ENCODE measurements at places on chromosomes 4 and X. TPM values are rescaled to one million over a fixed set of nuclear protein-coding genes. Genes with fewer than 3 reads are reported as not detected.

DNA sequence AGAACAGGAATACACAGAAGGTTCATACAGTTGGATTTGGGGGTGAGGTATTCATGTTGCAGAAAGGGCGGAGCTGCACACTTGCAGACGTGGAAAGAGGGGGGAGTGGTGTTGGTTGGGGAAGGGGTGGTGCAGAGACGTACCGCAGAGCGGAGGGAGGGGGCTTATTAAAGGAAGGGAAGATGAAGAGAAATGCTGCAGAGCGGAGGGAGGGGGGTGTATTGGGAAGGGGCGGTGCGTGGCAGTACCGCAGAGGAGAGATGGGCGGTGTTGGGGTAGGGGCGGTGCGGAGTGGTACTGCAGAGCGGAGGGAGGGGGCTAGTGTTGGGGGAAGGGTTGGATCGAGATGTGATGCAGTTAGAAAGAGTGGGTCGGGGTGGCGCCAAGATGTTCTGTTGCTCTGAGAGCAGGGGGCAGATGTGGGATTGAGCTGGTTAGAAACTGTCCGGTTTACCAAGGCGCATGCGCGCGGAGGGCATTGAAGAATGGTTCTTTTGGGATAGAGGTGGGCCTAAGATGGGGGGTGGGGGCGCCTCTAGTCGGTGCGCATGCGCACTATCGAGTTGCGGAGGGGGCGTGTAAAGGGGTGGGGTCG is 900 bp downstream of the TRO start:
- peak; percentile 56 for DNase-seq

DNA sequence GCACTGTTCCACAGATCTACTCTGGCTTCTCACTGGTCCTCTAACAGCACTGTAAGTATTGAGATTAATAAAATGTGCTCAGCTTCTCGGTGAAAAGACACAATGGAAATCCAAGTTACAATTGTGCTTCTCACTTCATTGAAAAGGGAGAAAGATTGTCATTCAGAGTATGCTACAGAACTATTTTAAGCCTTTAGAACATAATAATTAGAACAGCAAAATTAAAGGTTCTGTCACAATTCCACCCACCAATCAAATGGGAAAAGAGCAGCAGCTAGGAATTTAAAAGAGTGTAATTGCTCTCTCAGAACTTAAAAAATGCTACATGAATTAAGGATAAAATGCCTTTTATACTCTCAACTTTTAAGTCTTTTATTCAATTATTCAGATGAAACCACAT is 329.4 kb downstream of the ANK2 start:
- DNase-seq, result no peak

DNA sequence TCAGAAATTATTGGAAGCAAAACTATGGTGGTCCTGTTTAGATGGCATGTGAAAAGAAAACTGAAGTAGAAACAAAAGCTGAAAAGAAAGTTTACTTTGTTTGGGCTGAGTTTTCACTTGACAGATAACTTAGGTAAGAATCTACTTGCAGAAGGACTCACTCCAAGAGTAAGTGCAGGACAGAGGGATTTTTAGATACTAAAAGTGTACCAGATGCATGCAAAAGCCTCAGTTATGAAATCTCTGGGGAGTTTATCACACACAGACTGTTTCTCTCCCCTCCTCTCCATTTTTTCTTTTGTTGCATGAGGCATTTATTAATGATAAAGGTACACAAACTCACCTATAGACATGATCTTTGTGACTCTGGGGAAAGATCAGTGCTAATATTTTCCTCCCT is 127.5 kb upstream of the GIMD1 start:
- DNase-seq, result no peak

- no peak for DNase-seq
These were observed 113.3 kb upstream of the H2AZ1 start for GRCh38 chr4:100063355-100063754.

DNA sequence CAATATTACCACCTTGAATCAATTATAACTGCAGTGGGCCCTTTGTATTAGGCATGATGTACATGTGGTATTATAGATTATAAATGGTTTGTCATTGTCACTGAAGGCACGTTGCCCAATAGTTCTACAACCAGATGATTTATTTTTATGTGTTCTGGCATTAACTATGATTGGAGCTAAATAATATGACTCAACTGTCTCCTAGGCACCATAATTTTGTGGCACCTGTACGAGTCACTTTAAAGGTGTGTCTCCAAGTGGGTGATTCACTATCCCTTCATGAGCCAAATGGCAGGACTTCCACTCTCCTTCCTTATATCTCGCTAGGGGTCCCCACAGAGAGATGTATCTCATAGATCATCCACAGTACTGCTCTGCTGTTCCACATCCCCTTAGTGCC is 6.1 kb upstream of the SMPX start:
- DNase-seq, result no peak

DNA sequence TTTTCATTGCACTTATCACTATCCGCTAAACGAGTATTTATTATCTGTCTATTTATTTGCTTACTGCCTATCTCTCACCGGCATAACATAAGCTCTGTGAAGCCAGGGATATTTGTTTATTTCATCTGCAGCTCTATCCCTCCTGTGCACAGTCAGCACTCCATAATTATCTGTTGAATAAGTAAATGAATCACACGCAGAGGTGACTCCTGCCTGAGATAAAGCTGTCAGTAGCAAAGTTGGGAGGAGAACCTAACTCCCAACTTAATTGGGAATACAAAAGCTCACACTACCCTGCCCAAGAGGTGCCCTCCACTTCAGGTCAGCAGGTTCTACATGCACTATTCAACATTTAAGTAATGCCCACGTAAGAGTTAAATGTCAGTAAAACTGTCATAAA is 85.7 kb downstream of the CORIN start:
- no peak for DNase-seq

- no peak for DNase-seq
These were observed 207.5 kb downstream of the ANK2 start for GRCh38 chr4:113256946-113257345.

GRCh38 chr4:76310683-76311082 is 4.2 kb downstream of the STBD1 start:
- no peak for DNase-seq

- no peak for DNase-seq
These were observed 25.6 kb upstream of the PRDM8 start for GRCh38 chr4:80171656-80172055.

Gene RCHY1
- 58.8 TPM for total RNA-seq

Gene PNCK
- 21.0 TPM for total RNA-seq

Gene SHROOM4
- 3.7 TPM for total RNA-seq

Gene HDX
- total RNA-seq, result 19.1 TPM

Gene SOD3
- total RNA-seq, result 0.54 TPM

Gene IL9R
- 0.27 TPM for total RNA-seq
